Stimulated activated CD8-positive, alpha-beta memory T cell treated with anti-CD3 and anti-CD28 coated beads, Interleukin-4, amount 100 ng/mL, for 1 hour (primary cell): ENCODE measurements at places on chromosomes 11 and 22.

- no peak for DNase-seq
Measured at GRCh38 chr11:30635401-30635989, 49.3 kb upstream of the MPPED2 start.

GRCh38 chr11:3160252-3161031 is 4.7 kb downstream of the OSBPL5 start:
- no peak for DNase-seq

DNA sequence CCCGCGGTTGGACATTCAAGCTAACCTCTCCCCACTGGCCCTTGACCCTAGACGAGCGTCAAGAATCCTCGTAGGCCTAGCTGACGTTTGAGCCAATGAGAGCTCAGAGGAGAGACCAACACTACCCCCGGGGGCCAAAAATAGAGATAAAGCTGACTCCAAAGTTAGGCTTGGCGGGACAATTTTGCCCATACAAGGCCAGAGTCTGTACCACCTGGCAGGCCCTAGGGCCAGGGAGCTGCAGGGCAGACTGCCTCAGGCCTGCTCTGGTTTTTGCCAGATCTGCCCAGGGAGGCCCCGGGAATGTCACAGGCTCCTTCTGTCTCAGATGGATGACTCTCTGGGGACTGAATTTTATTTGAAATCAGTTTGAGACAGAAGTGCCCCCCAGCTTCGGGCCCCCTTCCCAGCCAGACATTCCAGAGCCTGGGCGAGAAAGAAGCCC is 40.8 kb upstream of the ACCSL start:
- no peak for DNase-seq

- DNase-seq = no peak
Measured at GRCh38 chr11:42498971-42499370, 812.8 kb upstream of the API5 start.

GRCh38 chr11:74780248-74781005 is 31.8 kb downstream of the RNF169 start:
- no peak for DNase-seq

GRCh38 chr22:38618682-38619081 is 37.5 kb downstream of the FAM227A start:
- DNase-seq = no peak

DNA sequence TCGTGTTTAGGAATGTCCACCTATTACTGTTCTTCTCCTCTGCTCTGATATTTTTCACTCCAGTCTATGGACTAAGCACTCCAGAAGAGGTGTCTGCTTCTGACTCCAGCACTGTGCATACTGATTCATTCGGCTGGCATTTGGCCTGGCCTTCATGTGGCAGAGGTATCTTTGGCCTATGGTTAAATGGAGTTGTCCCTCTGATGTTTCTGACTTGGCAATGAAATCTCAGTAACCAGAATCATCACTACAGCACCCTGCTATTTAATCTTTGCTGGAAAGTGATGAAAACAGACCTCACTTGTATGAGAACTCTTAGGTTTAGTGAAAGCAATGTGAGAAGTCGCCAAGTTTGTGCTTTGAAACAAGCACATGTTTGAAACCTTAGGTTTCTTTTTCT is 155.2 kb downstream of the MAML2 start:
- no peak for DNase-seq

DNA sequence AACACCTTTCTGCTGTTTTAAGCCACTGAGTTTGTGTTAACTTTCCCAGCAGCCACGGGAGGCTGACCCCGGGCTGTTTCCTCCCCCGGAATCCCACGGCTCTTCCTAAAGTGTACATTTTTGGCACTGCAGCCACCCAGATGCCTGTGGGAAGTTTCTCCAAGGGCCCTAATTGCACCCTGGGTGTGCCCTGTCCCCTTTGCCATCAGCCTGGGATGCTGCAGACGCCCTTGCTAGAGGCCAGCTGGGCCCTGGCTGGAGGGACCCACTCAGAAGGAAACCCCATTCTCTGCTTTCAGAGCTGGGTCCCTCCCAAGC is 883.3 kb downstream of the BRD1 start:
- DNase-seq = no peak

- DNase-seq = no peak
Measured at GRCh38 chr11:116576526-116576925, 196.3 kb downstream of the BUD13 start.

DNA sequence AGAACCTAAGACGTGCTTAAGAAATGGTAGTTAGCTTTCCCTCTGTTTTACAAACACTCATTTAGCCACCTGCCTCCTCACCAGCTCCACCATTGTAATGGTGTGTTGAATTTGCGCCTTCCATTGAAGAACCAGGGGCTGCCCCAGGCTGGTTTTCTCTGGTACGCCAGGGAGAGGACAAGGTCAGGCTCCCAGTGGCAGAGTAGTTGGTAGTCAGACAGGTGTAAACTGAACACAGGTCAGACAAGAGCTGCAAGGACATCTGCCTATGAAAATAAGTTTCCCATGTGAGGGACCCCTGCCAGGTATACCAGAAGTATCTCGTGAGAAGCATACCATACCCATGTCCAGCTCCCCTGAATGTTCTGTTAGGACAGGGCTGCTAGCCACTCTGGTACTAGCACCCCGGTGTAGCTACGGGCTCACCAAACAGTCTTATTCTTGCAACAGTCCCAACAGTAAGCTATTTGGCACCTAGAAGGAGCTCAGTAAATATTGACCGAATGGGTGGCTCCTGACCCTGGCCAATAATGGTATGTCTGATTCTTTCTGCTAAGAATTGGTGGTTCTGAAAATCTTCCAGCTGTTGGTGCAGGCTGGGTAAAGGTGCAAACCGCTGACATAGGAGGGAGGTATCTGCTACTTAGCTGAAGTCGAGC is 359.0 kb downstream of the LARGE1 start:
- no peak for DNase-seq

DNA sequence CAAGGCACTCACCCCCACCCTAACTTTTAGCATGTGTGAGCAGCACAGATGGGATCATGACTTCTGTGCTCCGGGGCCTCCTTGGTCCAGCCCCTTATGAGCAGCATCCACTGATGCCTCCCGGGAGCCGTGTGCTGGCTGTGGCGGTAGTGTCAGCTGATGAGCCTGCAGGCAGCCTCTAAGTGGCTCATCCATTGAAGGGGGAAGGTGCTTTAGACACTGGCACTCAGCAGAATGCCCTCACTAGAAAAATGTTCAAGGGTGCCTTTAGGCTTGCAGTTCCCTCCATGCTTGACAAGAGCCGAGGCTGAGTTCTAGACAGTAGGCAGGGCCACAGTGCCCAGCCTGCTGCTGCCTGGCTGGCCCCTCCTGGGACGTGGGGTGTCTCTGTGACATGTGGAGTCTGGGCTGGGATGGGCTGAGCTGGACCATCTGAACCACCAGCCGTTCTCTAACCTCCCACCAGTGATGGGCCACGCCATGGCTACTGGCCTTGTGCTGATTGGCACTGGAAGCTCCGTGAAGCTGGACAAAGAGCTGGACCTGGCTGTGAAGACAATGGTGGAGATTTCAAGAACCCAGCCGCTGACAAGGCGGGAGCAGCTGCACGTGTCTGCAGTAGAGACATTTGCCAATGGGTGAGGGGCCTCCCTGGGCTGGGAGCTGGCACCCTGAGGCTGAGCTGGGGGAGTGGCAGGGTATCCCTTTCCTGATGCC is 5.8 kb downstream of the TTC38 start:
- DNase-seq = no peak

GRCh38 chr11:1639102-1639620 is 9.6 kb downstream of the KRTAP5-5 start:
- no peak for DNase-seq

- DNase-seq = no peak
Measured at GRCh38 chr11:119188067-119188466, 2.8 kb downstream of the NHERF4 start.

GRCh38 chr22:45314054-45314721 is 4.5 kb downstream of the FAM118A start:
- no peak for DNase-seq

DNA sequence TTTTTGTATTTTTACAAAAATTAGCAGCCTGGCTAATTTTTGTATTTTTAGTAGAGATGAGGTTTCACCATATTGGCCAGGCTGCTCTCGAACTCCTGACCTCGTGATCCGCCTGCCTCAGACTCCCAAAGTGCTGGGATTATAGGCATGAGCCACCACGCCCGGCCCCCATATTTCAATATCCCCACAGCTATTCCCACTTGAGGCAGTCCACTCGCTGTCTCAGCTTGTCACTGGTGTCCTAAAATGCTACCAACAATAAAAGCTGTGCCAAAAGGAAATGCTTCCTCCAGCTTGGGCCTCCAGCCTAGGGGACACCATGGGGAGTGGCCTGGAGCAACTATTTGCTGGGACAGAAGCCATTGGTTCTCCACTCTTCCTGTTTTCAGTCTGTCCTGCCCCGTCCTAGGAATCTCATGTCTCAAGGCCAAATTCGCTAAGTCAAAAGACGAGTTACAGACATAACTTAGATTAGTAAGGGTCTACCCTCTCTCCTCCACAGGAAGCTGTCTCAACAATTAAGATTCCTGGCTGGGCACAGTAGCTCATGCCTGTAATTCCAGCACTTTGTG is 7.3 kb upstream of the SPINDOC start:
- no peak for DNase-seq
